AG10803 (cell line): ENCODE measurements at places on chromosomes 1 and 21.

- DNase-seq, result no peak
Observed at GRCh38 chr1:71592646-71593274, 511.9 kb upstream of the ZRANB2 start.

GRCh38 chr1:92484472-92485380 is 2.0 kb downstream of the GFI1 start:
- no peak for DNase-seq

GRCh38 chr21:41537356-41537755 is 29.4 kb upstream of the TMPRSS2 start:
- no peak for DNase-seq

- peak; percentile 67 for DNase-seq
Observed at GRCh38 chr1:215118081-215118480, 35.5 kb downstream of the KCNK2 start.

DNA sequence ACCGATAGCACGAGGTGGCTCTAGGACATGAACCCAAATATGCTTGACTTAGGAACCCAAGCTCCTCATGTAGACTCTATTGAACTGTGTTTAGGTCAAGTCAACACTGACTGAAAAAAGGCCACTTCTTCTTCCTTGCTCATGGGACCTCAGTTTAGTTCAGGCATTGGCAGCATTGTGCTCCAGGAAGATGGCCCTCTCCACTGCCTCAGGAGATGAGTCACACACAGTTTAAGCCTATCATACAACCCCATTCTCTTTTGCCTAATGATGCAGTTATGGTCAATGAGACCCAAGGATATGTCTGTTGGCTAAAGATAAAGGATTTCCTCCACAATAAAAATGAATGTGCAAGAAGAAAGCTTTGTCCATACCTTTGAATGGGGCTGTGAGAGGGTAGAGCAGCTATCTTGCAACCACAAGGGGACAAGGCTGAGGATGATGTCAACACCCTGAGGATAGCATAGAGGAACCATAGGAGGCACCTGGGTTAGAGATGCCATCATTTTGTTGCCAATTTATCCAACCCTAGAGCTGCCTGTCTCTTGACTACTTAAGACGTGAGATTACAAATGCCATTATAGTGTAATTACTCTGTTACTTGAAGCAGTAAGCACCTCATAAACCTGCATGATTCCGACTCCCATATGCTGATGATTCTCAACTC is 3.0 kb upstream of the TRIM63 start:
- DNase-seq, result no peak

- DNase-seq, result peak; percentile 48
Observed at GRCh38 chr1:1281533-1282321, 1.5 kb downstream of the SCNN1D start.

DNA sequence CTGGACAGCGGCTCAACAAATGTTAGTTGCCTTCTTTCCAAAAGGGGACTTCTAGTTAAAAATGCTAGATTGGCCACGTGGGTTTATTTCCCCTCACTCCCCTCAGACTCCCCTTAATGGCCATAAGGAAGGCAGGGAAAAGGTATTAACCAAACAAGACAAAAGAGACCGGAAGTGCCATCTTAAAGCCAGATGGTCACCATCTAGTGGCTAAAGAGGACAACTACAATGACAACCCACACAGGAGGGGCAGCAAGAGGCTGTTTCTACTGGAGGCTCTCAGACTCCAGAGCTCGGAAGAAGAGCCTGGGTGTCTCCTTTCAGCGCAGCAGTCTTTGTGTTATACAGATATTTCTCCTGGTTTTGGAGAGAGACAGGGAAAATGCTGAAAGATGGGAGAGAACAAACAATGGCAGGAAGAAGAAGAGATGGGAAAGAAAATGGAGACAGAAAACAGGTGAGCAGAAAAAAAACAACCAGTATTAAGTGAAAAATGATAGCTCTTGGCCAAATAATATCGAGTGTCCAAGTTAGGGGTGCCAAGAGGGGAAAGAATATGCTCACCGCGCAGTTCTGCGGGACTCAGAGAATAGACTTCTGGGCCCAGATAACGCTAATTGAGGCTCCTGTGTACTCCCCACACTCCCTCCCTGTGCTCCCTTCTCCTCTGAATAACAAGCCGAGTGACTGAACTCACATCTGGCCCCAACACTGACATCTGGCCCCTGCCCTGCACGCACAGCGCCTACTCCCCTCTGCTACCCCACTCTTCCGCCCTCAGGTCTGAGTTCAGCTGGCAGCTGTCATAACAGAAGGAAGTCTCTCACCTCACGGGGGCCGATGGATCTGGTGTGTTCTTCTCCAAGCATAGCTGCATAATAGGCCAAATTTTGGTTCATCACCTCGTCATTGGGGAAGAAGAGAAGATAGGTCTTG is 9.6 kb downstream of the P3H1 start:
- DNase-seq, result peak; percentile 73

- no peak for DNase-seq
Observed at GRCh38 chr1:183898001-183898396, 93.1 kb downstream of the RGL1 start.

DNA sequence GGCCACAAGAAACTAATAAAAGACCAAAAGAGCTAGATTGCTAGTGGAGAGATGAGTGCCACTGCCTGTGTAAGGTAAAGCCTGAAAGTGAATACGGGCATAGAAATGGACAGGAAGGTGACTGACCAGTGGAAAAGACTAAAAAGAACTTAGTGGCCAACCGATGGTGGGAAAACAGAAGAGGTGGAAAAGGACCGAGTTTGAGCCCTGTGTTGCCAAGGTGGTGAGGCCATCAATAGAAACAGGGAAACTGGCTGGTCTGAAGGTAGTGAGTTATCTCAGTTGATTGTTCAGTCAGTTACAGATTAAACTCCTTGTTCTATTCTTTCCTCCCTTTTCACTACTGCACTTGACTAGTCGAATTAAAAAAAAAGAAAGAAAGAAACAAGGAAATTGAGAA is 2.5 kb downstream of the WDR77 start:
- no peak for DNase-seq

DNA sequence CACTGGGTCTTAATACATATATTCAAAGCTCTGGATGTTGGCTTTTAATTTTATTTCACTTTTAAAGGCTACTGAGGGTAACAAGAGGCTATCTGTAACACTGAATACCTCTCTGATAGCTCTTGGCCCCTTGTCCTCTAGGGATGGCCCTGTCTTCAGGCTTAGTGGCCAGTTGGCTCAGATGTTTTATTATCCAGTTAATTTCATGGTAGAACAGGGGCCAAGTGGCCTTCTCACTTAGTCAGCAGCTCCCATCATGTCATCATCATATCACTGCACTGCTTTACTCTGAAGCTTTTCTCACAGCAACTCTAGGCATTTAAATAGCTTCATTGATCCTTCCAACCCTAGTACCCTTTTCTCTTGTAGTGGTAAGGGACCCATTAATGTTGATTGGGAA is 40.2 kb upstream of the MACF1 start:
- DNase-seq, result no peak

DNA sequence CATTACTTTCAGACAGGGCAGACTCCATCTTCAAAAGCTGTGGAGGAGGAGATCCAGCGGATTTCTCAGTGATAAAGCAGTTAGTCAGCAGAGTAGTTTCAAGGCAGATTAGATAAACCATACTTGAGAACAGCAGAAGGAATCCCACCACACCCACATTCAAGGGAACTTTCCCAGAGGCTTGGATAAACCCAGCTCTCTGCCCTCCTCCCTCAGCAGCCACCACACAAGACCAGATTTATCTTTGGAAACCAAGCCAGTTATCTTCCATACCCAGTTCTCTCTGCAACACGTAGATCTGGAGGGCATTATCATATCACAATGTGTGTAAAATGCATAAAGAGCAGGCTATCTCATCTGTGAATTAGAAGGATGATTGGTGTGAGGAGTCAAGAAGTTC is 40.2 kb downstream of the GFI1 start:
- no peak for DNase-seq

- no peak for DNase-seq
Observed at GRCh38 chr1:190858140-190858539, 380.5 kb upstream of the BRINP3 start.

GRCh38 chr1:194151056-194151455 is 964.6 kb upstream of the B3GALT2 start:
- no peak for DNase-seq

GRCh38 chr1:59368008-59368670 is 71.2 kb downstream of the FGGY start:
- DNase-seq, result no peak

GRCh38 chr1:214587165-214587564 is 15.8 kb upstream of the CENPF start:
- no peak for DNase-seq

GRCh38 chr1:41711581-41711980 is 207.1 kb downstream of the HIVEP3 start:
- DNase-seq, result no peak

DNA sequence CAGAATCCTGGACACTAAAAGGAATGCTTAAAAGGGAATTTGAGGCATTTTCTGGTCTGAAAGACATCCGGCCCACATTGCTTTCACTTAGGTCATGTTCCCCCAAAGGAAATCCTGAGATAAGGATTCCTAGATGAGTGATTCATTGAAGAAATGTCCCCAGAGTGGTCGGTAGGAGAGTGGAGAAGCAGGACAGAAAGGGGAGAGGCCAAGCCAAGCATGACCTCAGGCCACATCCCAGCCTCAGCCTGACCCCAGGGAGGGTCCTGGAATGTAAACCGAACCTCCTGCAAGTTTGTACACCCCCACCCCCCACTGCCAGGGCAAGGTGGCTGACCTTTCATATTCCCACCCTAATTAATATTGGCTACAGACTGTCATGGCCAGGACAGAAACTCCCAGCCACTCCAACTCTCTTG is 16.6 kb downstream of the HIVEP3 start:
- DNase-seq, result peak; percentile 79

GRCh38 chr1:187985145-187985896 is 1156.6 kb downstream of the PLA2G4A start:
- DNase-seq, result no peak

- DNase-seq, result no peak
Observed at GRCh38 chr21:35298757-35299156, 249.7 kb upstream of the RUNX1 start.

DNA sequence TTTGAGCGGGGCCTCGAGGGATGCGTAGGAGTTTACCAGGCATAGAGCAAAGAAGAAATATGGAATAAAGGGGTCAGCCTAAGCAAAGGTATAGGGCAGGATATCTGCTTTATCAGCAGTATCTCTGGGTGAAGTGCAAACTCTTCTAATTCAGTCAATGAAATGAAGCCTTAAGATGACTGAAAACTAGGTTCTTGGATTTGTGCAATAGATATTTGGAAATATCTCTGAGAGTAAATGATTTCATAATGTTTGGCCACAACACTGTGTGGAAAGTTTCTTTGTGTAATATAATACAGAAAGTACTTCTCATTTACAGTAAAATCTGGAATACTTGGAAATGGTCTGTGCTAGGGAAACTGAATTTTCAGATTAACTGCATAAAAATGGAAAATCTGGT is 26.1 kb downstream of the KCNJ15 start:
- peak; percentile 77 for DNase-seq

- no peak for DNase-seq
Observed at GRCh38 chr1:243962541-243962940, 88.5 kb upstream of the ZBTB18 start.
